AG10803 (cell line): ENCODE measurements at places on chromosomes 2 and 18.

- DNase-seq, result no peak
Measured at GRCh38 chr2:138607746-138608145, 106.2 kb downstream of the SPOPL start.

GRCh38 chr2:127377262-127377661 lies 10.5 kb downstream of the MAP3K2 start:
- no peak for DNase-seq

DNA sequence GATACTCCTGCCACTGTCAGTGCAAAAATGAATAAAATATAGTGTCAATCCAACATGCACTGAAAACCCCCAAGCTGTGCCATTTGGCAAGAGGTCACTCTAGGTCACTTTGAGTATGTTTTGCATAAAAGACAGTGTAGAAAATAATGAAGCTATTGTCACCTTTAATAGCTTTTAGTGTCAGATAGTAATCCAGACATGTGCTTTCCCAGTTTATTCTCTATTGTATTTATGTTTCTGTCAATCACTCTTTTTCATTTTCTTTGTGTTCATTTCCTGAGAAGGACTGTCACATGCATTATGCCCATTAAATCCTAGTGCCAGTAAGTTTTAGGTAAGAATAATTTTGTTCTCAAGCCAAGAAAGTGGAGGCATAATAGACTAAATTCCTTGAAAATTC lies 1073.9 kb upstream of the CDH2 start:
- DNase-seq, result no peak

DNA sequence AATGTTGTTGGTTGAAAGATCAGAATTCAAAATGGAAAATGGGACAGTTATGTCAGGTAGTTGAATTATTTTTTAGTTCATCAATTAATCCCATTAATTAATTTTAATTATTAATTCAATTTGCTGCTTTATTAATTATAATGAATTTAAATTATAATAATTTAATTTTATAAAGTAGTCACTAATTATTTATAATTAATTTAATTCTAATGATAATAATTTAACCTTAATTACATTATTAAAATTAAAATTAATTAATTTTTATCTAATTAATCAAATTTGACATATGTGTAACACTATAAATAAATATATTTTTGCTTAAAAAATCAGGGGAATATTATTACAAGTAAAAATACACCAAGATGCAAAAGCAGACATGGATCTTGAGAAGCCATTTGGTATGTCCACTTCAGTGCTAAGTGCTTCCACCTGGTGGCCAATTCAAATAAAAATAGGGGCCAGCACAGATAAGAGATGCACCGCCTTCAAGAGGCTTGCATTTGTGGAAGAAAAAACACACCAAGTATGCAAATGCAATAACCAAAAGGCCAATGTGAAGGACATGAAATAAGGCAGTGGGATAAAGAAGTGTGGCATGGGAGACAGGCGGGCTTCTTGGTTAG lies 73.2 kb downstream of the MBP start:
- peak; percentile 64 for DNase-seq

- DNase-seq, result no peak
Measured at GRCh38 chr2:38123911-38124310, 48.0 kb upstream of the CYP1B1 start.

GRCh38 chr18:31576670-31577069 lies 15.0 kb upstream of the TTR start:
- DNase-seq, result no peak

GRCh38 chr2:100676346-100676745 lies 113.6 kb downstream of the PDCL3 start:
- no peak for DNase-seq

DNA sequence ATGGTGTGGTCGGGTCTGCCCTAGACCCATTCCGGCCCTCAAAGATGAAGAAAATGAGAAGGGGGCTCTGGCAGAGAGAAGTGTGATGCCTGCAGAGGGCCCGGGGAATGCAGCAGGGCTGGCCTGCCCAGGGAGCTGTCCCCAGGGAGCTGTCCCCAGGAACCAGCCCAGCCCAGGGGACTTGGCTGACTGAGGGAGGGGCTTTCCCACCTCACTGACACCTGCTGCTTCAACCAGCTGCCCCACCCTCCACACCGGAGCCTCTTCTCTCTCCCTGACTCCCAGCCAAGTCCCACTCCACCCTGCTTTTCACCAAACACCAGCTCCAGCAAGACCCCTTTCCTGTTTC lies 111.2 kb downstream of the STPG4 start:
- no peak for DNase-seq

DNA sequence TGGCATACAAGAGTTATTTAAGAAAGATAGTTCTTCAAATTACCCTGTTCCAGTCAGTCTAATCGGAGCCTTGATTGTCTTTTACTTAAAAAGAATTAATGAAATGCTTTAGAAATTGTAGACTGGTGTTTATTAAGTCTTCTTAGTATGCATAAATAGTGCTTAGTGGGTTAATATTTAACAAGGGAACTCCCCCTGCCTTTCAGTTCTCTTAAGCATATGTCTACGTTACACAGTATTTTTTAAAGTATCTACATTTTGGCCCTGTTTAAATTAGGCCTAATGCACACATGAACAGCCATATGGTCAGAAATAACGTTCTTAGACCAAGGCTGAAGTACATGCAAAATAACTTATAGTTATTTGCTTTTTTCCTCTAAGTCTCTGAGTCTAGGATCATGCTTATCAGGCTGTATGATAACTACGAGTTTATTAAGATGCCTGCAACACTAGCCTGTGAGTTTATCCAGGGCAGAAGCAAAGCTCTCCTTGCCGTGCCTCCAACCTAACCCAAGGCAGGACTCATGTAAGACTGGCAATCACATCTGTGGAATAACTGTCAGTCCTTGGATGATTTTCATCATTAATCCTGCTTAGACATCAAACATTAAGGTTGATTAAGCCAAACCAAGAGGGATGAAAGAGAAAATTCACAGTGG lies 6.7 kb downstream of the BCL2 start:
- no peak for DNase-seq

- DNase-seq, result no peak
Measured at GRCh38 chr2:179233083-179233490, 31.5 kb downstream of the SESTD1 start.

DNA sequence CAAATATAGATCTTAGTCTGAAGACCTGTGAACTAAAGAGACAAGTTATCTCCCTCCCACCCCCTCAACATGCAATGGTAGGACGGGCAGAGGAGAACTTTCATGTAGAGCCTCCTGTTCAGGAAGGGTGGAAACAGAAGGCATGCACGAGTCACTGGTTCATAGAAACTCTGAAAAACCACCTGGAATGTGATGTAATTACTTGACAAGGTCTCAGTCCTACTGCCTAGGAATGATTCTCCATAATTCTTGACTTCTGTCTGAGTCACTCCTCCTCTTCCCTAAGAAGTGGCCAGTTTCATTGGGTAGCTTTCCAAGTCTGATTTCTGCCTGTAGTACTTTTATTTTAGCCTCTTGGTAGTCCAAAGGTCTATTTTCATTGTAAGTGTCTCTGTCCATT lies 277.3 kb downstream of the PTPRM start:
- DNase-seq, result no peak

DNA sequence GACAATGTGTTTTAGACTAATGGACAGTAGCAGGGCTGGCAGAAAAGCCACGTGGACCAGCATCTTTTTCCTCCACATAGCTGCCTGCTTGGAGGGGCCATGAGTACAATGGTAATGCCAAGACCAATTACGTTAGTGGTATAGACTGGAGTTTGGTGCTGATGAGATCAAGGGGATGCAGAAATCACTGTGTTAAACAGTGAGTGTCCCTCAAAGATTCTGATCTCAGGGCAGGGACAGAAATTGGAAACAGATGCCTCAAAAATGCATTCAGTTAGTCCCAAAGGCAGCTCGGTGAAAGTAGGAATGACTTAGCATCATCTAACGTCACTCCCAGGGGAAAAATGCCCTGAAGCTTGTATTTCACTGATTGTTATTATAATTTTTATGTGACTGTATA lies 72.4 kb downstream of the SLC16A14 start:
- peak; percentile 81 for DNase-seq

- DNase-seq, result no peak
Measured at GRCh38 chr2:14445670-14446069, 186.8 kb upstream of the LRATD1 start.

GRCh38 chr2:202104286-202104870 lies 31.3 kb downstream of the KIAA2012 start:
- DNase-seq, result peak; percentile 67

- no peak for DNase-seq
Measured at GRCh38 chr18:8808001-8808400, 102.6 kb downstream of the MTCL1 start.

DNA sequence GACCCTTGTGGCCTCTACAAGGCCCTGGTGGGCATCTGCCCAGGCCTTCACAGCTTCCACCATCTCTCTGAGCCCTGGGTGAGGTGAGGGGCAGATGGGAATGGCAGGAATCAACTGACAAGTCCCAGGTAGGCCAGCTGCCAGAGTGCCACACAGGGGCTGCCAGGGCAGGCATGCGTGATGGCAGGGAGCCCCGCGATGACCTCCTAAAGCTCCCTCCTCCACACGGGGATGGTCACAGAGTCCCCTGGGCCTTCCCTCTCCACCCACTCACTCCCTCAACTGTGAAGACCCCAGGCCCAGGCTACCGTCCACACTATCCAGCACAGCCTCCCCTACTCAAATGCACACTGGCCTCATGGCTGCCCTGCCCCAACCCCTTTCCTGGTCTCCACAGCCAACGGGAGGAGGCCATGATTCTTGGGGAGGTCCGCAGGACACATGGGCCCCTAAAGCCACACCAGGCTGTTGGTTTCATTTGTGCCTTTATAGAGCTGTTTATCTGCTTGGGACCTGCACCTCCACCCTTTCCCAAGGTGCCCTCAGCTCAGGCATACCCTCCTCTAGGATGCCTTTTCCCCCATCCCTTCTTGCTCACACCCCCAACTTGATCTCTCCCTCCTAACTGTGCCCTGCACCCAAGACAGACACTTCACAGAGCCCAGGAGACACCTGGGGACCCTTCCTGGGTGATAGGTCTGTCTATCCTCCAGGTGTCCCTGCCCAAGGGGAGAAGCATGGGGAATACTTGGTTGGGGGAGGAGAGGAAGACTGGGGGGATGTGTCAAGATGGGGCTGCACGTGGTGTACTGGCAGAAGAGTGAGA lies 2.0 kb downstream of the PROC start:
- DNase-seq, result no peak

- no peak for DNase-seq
Measured at GRCh38 chr18:58087928-58088690, 44.1 kb downstream of the NEDD4L start.

DNA sequence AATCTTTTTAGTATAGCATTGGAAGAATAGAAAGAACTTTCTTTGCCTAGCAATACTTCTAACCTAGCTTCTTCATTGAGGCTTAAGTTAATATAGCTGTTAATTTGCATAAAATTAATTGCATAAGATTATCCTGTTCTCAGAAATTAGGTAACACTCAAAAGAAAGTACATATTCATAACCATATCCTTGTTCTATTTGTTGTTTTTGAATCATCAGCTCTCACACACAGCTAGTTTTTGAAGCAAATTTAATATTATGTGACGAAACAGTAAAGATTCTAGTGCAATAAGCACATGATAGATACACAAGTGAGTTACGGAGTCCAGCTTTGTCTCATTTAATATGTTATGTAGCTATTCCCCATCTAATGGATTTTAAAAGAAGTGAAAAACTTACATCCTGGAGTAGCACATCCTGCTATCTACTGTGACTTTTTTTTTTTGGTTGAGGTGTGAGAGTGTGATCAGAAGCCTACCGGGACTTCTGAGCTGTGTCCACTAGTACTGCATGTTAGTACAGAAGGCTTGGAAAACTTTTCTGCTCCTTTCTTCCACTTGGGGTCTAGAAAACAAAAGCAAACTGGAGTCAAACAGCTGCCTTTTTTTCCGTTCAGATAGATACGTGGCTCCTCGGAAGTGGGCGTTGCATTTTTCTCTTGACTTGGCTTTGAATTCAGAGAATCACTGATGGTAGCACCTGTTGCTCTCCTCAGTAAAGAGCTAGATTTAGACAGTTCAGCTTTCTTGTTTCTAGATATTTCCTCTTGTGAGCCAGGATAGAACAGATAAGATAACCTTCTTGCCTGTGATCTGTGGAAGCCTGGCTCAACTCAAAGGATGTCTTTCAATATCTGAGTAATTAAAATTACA lies 27.2 kb downstream of the KDM3A start:
- no peak for DNase-seq

- no peak for DNase-seq
Measured at GRCh38 chr2:11343650-11344341, 640 bp downstream of the ROCK2 start.

GRCh38 chr2:159891917-159892730 lies 94.1 kb upstream of the CD302 start:
- DNase-seq, result peak; percentile 60

DNA sequence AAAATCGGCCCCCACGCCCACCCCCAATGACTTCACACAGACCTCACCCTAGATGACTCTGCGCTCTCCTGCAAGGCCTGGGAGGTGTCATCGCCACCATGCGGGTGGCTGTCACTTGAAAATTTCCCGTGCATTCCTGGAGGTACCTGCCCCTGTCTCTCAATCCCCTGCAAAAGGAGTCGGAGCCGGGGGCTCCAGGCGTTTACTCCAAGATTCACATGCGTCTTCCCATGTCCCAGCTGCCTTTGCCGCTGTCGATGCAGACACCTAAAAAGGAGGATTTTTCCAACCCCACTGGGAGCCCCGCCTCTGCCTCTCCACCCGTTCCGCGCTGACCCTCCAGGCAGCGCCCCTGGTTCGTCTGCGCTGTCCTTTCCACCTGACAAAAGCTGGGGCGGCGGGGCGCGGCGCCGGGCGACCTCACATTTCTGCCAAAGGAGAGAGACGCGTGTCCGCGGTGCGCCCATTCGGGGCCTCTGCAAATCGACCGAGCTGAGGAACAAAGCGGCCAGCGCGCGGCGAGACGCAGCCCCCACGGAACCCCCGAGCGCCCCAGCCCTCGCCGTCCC lies 667 bp downstream of the REEP1 start:
- no peak for DNase-seq

- DNase-seq, result no peak
Measured at GRCh38 chr18:35508746-35509338, 11.1 kb upstream of the INO80C start.

GRCh38 chr18:63339920-63340484 lies 20.4 kb upstream of the BCL2 start:
- DNase-seq, result peak; percentile 46

GRCh38 chr2:161905389-161906046 lies 168.5 kb downstream of the DPP4 start:
- DNase-seq, result no peak

DNA sequence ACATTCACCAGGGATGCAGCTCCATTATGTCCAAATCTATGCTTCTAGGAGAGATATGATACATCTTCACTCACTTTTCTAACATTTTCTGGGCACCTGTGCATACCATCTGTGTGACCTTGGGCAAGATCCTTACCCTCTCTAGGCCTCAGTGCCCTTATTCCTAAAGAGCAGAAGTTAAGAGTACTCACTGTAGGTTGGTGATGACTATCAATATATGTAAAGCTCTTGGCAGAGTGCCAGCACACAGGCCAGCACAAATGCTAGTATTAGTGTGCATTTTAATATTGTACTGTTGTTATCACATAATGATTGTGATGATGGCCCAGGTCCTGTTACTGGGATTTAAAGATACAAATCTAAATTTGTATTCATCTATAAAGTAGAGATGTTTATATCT lies 199.2 kb downstream of the RAD51AP2 start:
- no peak for DNase-seq

GRCh38 chr2:109386004-109386695 lies 227.6 kb downstream of the SEPTIN10 start:
- no peak for DNase-seq

GRCh38 chr2:6073191-6074088 lies 381.3 kb downstream of the SOX11 start:
- no peak for DNase-seq

GRCh38 chr2:70517804-70518203 lies 35.8 kb downstream of the TGFA start:
- no peak for DNase-seq
